ENCODE measurements at places on chromosomes 6 and 20.

GRCh38 chr20:34560141-34560523 lies 1.6 kb downstream of the MAP1LC3A start:
- DNase-seq: no peak

DNA sequence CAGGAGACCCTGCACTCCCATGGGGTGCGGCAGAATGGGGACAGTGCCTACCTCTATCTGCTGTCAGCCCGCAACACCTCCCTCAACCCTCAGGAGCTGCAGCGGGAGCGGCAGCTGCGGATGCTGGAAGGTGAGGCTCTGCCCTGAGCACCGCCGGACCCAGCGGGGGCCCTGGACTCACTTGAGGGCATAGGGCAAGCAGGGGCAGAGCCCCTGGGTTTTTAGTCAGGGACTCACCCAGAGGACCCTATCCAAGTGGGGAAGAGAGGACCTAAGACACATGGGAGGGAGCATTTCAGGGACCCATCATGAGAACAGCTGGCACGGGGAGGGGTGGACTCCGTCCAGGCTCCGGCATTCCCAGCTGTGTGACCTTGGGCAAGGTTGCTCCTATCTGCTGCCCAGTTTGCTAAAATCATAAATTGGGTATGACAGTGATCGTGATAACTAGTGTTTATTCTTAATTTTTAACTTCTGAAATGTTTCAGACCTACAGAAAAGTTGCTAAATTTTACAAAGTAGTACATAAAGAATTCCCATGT lies 9.8 kb downstream of the RBCK1 start:
- DNase-seq: no peak

GRCh38 chr6:43699564-43700186 lies 12.1 kb upstream of the MRPS18A start:
- DNase-seq: no peak

DNA sequence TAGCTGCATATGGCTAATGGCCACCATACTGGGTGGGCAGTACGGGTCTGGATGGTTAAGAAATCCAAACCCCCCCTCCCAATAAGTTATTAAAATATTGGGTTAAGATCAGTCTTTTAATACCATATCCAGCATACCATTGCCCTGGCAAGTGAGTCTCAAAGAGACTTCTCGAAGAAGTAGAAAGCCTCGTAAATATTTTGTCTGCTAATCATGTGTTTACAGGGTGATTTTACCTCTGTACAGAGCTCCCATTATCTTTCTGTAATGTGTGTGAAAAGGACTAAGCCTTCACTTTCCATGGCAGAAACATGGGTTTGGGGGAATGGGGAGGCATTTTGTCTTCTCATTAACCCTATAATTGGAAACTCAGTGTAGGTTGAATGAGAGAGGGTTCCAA lies 174.7 kb upstream of the LAMP5 start:
- DNase-seq: no peak

DNA sequence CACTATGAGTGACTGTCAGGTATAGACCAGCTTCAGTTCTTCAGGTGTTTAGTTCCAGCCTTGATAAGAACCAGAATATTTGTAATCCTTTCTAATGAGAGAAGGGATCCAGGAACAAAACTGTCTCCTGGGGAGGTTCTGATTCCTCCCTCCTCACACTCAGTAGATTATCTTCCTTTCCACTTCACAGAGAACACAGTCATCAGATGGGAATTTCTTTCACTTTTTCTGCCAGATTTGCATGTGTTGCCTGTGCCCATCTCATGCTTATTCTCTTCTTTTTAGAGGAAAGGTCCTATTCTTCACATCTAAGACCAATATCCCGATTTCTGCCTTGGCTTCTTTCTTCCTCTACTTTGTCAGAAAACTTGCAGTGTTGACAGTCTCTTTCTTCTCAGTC lies 50.8 kb downstream of the CD109 start:
- DNase-seq: no peak

- DNase-seq: no peak
Measured at GRCh38 chr6:143955971-143956370, 52.1 kb downstream of the PLAGL1 start.

DNA sequence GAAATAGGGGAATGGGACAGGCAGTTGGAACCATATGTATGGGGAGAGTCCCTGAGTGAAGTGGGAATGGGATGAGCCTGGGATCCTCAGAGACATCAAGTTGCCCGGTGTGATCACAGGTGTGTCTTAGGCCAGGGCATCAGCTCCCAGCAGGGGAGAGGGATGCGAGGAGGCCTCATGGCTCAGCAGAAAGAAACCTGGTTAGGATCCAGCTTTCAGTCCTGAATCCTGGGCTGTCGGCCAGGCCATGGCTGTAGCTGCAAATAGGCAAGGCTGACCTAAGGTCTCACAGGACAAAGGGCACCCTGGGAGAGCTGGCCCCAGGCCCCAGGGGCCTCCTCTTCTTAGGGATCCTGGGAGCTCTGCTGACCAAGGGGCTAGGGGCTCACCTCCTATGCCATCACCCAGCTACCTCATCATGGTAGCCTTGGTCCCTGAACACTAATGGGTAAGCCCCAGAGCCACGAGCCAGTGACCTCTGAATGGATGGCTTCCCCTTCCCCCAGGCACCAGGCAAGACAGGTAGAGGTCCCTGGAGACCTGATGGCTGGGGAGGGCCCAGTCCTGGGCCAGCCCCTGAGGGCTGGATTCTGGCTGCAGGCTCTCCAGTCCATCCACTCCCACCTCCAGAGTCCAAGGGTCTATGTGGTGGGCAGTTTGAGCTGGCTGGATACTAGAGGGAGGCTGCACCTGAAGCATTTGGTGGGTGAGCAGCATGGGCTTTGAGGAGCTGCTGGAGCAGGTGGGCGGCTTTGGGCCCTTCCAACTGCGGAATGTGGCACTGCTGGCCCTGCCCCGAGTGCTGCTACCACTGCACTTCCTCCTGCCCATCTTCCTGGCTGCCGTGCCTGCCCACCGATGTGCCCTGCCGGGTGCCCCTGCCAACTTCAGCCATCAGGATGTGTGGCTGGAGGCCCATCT lies at the start of gene SLC22A7:
Gene SLC22A7 (plus strand): TSS at position 617 of the 921 bp plus-strand sequence. CDS start 99 bp downstream, at position 716.
- DNase-seq: no peak

GRCh38 chr20:63891061-63892002 lies 3.6 kb upstream of the DNAJC5 start:
- DNase-seq: no peak

GRCh38 chr20:37519508-37520418 lies 1.3 kb upstream of the NNAT start:
- no peak for DNase-seq

DNA sequence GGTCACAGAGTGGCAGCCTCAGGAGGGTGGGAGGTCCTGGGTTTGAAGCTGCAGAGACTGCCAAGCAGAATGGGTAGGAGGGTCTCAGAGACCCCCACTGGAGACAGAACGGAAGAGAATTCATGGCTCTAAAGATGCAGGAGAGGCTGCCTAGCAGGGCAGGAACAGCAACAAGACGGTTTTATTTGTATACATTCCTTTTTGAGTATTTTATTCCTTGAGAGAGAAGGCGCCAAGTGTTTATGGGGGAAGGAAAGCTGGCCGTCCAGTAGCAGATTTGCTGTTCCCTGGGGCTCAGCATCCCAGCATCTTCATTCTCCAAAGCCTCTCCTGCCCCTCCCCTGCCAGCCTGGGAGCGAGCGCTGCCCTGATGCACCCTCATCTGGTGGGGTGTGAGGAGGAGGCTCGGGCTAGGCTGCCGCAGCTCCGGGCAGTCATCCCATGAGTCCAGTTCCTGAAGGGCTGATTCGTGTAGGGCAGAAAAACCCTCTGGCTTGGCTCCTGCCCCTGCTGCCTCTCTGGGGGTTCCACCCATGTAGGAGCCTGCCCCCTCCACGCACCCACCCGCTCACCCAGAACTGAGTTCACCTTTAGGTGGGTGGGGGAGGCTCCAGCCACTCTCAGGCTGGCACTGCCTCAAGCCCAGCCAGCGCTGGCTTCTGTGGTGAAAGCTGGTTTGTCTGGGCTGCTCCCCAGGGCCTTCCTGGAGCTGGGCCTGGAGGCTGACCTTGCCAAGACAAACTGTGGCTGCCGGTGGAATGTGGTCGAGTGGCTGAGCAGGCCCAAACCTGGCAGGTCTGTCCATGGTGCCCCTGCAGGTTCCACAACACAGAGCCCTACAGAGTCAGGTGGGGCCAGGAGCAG lies 32.4 kb downstream of the CPXM1 start:
- DNase-seq: no peak

DNA sequence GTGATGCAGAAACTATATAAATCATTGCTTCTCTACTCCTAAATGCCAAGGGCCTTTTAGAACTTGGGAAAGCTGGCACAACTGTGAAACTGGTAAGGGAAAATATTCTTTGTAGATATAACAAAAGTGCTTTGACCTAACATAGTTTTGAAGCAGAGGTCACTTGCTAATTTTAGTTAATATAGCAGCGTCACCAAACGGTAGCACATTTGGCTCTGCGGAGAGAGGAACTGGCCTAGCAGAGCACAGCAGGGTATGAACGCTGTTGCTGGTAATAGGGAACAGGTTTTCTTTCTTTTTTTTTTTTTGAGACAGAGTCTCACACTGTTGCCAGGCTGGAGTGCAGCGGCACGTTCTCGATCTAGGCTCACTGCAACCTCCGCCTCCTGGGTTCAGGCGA lies 67.4 kb downstream of the ECT2L start:
- no peak for DNase-seq

- no peak for DNase-seq
Measured at GRCh38 chr6:121998631-121999030, 400.8 kb upstream of the HSF2 start.

GRCh38 chr6:2716936-2717700 lies 33.6 kb downstream of the MYLK4 start:
- DNase-seq: no peak

- no peak for DNase-seq
Measured at GRCh38 chr20:41664584-41664983, 46.4 kb upstream of the CHD6 start.

DNA sequence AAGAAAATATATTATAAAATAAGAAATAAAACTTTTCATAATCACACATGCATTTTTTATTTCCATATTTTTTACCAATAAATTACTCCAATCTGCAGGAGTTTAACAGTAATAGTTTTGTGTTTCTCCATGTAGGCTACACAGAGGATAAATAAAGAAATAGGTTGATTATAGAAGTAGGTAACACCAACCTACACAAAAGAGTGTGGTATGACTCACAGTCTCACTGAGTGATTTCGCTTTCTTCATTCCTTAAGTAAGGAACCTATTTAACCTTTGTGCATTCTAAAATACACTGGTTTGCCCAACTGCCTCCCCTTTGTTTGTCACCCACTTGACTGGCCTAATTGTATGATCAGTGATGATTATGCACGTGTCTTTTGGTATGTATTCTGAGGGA lies 244.2 kb upstream of the RIMS1 start:
- DNase-seq: no peak

DNA sequence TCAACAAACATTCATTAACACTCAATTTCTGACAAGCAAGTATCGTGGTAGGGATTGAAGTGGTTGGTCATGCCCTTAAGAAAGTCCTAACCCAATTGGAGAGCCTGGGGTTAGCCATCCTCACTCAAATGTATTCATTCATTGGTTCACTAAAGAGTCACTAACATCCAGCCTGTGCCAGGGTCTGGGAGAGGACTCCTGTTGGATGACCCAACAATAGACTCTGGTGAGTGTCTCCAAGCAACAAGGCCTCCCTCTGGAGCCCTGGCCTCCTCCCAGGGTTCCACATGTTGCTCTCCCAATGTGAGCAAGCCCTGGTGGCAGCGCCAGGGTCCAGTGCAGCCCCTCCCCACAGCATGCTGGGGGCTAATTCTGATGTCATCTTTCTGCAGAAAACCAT lies at the start of gene BPIFA3:
Gene BPIFA3 (plus strand): TSS at position 301 of the 400 bp plus-strand sequence. CDS start 185 bp downstream, outside the sequence.
- no peak for DNase-seq

- DNase-seq: no peak
Measured at GRCh38 chr6:16174416-16175078, 45.7 kb downstream of the MYLIP start.

DNA sequence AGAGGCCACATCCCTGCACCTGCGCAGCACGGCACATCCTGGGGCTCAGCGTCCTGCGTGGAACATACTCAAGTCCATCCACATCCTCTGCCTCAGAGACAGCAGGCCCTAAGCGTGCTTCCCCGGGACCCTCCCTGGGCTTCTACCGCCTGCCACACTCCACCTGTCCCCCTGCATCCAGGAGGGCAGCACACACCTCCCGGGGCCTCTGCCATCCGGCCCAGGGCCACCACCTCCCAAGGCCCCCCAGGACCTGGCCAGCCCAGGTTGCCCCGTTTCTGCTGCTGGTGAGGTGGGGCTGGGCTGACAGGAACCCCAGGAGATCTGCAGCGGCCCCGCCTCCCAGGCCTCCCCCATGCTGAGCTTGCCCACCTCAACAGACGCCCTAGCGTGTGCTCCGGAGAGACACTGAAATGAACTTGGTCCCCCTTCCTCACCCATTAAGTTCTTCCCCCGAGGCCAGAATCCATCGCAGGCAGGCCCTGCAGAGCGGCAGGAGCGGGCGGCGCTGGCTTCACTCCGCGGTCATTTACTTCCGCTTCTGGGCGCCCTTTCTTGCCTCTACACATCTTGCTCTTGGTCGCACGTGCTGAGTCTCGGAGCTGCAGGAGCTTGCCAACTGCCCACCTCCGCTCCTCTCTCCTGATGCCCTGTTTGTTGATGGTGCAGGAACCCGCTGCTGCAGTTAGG lies 235.3 kb downstream of the TAF4 start:
- no peak for DNase-seq

DNA sequence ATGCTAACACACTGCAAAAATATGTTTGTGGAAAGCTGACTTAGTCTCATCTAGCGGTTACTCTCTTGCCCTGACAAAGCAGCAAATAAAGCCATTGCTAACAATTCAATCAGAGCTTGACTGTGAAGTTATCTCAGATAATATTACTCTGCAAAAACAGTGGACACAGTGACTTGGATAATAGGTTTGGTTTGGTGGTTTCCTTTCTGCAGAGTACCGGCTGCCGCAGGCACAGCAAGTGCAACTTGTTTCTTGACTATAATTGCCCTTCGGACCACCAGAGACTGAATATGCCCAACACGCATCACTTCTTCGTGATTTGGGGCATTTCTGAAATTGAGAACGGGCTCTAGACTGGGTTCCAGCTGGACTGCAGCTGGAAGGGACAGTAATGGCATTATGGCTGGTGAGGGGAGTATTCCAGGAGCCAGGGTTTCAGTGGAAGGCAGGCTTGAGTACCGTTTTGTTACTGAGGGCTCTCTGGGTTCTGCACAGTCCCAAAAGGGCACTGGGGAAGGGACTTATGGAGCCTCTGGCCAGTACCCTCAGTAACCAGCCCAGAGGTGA lies 40.0 kb downstream of the DSTN start:
- no peak for DNase-seq

DNA sequence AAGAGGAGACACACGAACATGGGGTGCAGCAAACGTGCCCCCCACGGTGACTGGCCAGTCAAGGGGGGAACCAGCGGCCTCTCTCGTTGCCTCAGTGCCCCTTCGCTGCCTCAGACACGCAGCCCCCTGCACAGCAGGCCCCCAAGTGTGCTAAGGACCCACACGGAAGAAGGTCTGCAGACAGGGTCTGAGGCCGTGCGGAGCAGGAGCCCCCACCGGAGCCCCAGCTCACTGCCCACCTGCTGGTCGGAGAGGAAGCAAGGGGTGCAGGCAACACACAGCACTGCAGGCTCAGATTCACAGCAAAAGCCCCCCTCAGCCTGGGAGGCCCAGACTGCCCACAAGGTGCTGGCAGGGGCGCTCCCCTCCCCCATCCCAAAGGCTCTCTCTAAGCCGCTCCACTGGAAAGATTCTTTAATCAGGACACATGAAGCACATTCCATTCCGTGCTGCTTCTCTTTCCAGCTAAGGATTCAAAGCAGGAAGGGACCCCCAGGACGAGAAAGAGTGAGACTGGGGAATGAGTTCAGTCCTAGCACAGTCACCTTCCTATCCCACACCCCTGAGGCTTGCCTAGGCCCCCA lies 105.1 kb downstream of the SLC23A2 start:
- DNase-seq: no peak
